ENCODE measurements at places on chromosomes 7 and 10. TPM values are rescaled to one million over a fixed set of nuclear protein-coding genes. Genes with fewer than 3 reads are reported as not detected.

CLDN4 gene
- total RNA-seq: not detected

CRHR2 gene
- total RNA-seq: not detected

DNA sequence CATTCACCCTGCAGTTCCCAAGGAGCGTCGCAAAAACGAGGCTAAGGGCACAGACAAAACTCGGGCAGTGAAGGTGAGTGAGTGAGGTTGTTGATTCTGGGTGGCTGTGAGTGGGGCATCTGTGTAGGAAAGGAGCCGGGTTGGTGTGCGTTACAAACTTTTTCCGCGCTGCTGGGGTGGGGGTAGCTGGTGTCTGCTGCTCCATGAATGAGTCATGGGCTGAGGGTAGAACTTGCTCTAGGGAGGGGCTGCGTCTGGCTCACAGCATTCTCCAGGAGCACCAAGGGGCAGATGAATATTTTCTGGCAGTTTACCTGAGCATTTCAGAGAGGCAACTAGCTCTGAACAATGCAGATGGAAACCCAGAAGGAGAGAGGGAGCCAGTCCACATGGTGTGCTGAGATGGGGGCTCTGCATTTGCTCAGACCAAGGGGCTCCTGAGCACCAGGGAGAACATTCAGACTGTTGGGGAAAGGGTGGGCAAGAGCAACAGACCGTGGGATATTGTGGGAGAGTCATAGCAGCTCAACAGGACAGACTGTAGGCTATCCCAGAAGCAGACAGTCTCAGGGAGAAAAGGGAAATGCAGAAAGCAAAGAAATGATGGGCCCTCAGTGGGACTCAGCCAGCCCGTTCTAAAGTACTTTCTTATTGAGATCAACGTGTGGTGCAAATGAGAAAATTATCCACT, 18.8 kb downstream of the NOBOX start:
- DNase-seq: no peak

AGK gene
- total RNA-seq: 28.1 TPM
